Hepatocyte (in vitro differentiated cells): ENCODE measurements at places on chromosomes 3 and 15.

DNA sequence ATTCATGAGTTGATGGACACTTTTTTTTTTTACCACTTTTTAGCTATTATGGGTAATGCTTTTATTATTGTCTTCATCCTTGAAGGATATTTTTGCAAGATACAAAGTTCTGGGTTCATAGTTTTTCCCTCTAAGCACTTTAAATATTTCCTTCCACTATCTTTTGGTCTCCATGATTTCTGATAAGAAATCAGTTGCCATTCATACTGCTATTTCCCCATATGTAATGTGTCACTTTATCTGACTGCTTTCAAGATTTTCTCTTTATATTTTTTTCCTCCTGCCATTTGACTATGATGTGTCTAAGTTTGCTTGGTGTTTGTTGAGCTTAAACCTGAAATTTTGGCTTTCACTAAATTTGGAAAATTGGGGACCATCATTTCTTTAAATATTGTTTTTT, 19.3 kb downstream of the NRG4 start:
- DNase-seq = no peak

- no peak for DNase-seq
Measured at GRCh38 chr3:117691526-117691925, 981.9 kb downstream of the TUSC7 start.

DNA sequence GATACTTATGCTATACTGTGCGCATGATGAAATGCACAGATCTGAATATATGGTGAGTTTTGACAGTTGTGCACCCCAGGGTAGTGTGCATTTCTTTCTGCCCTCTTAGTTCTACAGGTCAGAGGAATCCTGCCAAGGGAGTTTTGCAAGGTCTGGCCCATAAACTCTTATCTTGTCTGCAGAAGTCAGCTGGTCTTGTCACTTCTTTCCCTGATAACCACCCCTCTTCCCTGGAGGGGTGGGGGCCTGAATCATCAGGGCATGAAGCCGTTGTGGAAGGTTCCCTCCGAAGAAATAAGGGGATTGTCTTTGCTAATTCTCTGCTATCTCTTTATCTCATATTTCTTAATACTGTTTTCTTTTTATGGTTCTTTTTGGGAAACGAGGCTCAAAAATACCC, 30.4 kb downstream of the TRIM71 start:
- peak; percentile 63 for DNase-seq

- DNase-seq = no peak
Measured at GRCh38 chr15:80152896-80153876, at the start of gene FAH. Gene FAH (plus strand): TSS chr15:80152999. CDS start chr15:80153055, 56 bp downstream.

DNA sequence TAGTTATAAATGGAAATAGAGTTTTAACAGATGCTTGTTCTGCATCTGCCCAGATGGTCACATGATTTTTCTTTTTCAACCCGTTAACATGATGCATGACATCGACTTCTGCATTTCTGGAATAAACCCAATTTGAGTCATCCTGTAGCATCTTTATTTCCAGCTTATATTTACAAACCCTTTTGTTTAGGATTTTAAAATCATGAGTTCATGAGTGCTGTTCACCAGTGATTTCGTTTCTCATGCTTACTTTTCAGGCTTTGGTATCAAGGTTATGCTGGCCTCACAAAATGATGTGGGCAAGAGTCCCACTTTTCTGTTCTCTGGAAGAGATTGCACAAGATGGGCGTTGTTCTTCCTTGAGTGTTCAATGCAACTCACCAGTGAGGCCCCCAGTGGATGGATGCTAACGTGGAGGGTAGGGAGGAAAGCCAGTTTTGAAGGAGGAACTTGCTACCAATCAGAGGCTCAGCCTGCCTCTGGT, 5.2 kb downstream of the HRH1 start:
- peak; percentile 24 for DNase-seq

- no peak for DNase-seq
Measured at GRCh38 chr3:73536952-73537351, 87.8 kb downstream of the PDZRN3 start.

DNA sequence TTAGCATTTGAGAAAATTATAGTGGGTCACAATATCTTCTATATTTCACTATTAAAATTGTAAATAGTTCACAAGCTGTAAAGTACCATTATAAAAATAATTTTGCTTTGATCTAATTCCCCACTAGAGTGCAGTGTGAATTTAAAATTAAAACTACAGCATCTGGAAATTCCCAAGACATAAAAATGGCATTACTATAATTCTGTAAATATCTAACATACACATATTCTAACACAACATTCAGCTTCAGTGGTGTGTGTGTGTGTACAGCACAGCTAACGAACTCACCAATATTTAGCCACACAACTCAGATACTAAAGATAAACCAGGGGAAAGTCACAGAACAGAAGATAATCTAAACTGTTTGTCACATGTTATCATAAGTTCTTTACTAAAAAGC, 424.9 kb upstream of the ZNF385D start:
- DNase-seq = no peak

- no peak for DNase-seq
Measured at GRCh38 chr3:52118156-52118875, 35.9 kb downstream of the POC1A start.

DNA sequence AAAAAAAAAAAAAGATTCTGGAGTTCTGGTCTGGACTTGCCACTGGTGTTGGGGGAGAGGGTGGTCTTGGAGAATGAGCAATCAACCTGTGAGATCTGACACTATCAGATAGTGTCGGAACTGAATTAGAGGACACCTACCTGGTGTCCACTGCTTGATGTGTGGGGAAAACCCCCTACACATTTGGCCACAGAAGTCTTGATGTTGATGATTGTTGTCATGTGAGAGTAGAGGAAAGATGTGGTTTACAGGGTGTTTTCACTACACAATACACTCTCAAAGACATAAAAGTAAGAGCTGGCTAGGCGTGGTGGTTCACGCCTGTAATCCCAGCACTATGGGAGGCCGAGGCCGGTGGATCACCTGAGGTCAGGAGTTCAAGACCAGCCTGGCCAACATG, 36.9 kb upstream of the RAB7A start:
- DNase-seq = no peak

GRCh38 chr3:125647318-125648014, 52.2 kb upstream of the OSBPL11 start:
- peak; percentile 78 for DNase-seq

- DNase-seq = no peak
Measured at GRCh38 chr3:181930105-181930504, 218.4 kb downstream of the SOX2 start.

DNA sequence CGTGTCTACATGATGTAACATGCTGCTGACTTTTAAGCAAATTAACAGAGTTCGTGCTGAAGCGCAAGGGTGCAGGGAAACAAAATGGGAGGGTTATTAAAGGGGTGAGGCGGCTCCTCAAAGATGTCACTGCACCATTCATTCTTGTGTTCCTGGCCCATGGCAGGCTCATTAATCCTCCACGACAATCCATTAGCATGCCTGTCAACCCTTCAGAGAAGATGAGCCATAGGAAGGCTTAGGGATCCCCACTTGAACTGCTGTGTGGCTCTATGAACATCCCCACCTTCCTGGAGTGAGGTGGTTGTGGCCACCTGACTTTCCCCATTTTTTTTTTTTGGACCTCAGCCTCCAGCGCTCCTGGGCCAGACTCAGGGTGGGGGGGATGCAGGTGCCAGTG, 45.8 kb downstream of the IGF1R start:
- no peak for DNase-seq

- DNase-seq = no peak
Measured at GRCh38 chr3:169227911-169228310, 435.6 kb downstream of the MECOM start.
